ENCODE measurements at places on chromosomes 2 and 18. TPM values are rescaled to one million over a fixed set of nuclear protein-coding genes. Genes with fewer than 3 reads are reported as not detected.

The SERPINB3 gene
- not detected for total RNA-seq

The C2orf15 gene
- 0.24 TPM for total RNA-seq

The DCDC2C gene
- not detected for total RNA-seq

The SERPINB10 gene
- total RNA-seq: 0.60 TPM

The C2orf81 gene
- 1.3 TPM for total RNA-seq

The PKDCC gene
- total RNA-seq: 1.8 TPM

The SERPINB4 gene
- total RNA-seq: not detected

The COBLL1 gene
- total RNA-seq: 0.39 TPM

The IL1F10 gene
- not detected for total RNA-seq

- DNase-seq: no peak
Observed at GRCh38 chr2:89850881-89851582, 1159.6 kb downstream of the RPIA start.

- DNase-seq: peak; percentile 42
Observed at GRCh38 chr2:30149513-30149912, 2.7 kb downstream of the YPEL5 start.

DNA sequence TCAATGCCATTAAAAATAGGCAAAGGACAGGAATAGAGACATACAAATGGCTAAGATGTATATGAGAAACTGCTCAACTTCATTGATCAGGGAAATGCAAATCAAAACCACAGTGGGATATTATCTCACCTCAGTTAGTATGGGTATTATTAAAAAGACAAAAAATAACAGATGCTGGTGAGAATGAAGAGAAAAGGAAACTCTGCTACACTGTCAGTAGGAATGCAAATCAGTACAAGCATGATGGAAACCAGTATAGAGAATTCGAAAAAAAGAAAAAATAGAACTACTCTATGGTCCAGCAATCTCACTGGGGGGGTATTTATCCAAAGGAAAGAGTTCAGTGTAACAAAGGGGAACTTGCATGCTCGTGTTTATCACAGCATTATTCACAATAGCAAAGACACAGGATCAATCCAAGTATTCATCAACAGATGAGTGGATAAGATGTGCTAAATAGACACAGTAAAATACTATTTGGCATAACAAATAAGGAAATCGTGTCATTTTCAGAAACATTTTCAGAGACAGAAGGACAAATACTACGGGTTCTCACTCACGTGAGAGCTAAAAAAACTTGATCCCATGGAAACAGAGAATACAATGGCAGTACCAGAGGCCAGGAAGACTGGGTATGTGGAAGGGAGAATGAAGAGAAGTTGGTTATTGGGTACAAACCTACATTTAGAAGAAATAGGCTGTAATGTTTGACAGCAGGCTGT lies 60.6 kb downstream of the CCDC74A start:
- DNase-seq: no peak

- DNase-seq: no peak
Observed at GRCh38 chr2:191901031-191901430, 54.1 kb upstream of the CAVIN2 start.

DNA sequence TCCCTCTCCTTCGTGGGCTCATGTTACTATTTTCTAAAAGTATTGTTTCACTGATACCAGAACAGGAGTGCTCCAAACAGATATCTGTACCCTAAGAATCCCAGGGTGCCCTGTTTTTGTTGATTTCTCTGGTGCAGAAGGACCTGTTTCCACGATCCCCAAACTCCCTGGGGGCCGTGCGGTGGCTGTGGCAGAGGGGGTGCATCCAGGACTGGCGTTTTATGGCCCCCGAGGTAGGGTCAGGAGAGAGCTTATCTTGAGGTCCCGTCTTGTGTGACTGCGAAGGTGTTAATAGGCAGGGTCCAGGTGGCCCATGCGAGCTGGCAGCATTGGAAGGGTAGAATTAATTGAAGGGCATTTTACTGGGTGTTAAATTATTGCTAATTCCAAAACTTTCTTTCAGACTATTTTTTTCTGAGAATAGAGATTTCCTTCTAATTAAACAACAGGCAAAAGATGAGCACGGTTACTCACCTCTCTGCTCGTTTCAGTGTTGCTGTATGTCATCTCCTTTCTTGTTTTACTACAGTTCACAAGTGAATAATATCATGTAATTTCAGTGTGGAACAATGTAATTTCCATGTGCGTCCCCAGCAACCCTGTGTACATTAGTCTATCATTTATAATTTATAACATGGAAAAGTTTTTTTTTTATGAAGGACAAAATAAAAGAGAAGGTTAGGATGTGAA lies 8.2 kb downstream of the TWIST2 start:
- DNase-seq: no peak

GRCh38 chr2:156320486-156321098 lies 11.9 kb downstream of the NR4A2 start:
- DNase-seq: no peak

- no peak for DNase-seq
Observed at GRCh38 chr2:94762600-94762999, 108.6 kb upstream of the TEKT4 start.

- no peak for DNase-seq
Observed at GRCh38 chr2:102484310-102485061, 11.5 kb downstream of the SLC9A4 start.

DNA sequence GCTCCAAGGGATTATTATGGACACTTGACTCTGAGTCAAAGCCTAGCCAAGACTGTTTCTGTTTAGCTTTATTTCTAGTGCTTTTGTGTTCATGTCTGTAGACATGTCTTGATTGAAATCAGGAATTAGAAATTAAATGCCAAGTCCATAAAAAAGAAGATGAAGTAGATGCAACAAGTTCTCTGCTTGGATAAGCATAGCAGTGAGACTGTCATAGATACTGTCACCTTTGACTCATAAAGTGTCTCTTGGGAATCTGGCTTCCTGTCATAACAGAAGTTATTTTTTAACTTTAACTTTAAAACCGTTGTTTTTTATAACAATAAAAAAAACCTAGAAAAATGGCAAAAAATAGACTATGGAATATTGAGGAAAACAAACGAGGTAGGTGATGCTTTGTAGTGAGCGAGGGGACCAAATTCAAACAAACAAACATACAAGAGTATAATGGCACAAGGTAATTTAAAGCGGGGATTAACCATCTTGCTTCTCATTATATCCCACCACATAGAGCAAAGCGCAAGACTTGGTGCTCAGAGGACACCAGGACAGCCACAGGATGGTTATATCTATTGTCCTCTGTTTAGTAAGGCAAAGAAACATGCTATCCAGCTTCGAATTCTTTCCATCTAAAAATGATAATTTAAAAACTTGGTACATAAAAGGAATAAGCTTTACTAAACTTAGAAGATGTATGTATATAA lies 64.6 kb downstream of the CD226 start:
- no peak for DNase-seq

- no peak for DNase-seq
Observed at GRCh38 chr2:236366397-236366796, 102.2 kb upstream of the ASB18 start.

- peak; percentile 48 for DNase-seq
Observed at GRCh38 chr2:191302459-191303139, 57.4 kb downstream of the MYO1B start.

- no peak for DNase-seq
Observed at GRCh38 chr2:34307636-34308035, 708.5 kb upstream of the FAM98A start.

DNA sequence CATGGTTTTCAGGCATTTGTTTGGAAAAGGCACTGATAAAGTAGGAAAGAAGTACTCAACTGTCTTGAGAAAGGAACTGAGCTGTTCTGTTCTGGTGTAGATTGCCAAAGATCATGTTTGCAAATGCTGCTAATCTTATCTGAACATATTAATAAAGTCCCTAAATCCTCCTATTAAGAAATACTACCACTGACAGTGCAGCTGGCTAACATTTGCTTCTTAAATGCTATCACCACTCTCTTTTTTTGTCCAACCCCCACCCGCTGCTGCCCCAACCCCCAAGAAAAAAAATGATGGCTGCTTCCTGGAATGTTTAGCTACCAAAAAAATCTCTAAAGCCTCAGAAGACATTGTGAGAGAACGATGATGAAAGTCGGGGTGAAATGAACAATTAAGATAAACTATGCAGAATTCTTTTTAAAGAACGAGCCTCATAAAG lies 130.7 kb downstream of the CCBE1 start:
- DNase-seq: no peak

- peak; percentile 51 for DNase-seq
Observed at GRCh38 chr2:172244419-172245130, 141.9 kb upstream of the DLX2 start.

GRCh38 chr2:220574038-220574437 lies 946.6 kb downstream of the SLC4A3 start:
- DNase-seq: no peak

DNA sequence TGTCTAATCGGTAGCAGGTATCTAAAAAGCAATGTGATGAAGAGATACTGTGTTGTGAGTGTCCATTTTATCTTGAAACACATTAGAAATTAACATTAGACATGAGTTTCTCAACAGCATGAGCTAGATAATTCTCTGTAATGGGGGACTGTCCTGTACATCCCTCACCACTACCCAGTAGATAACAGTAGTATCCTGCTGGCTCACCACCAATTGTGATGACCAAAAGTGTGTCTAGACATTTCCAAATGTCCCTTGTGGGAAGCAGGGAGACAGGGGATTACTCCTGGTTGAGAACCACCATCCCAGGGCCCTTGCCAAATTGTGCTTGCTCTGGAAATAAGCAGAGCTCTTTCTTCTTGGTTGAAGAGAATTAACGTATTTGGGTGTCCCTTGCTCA lies 239.3 kb downstream of the IRS1 start:
- no peak for DNase-seq

Data from RPMI7951 (cell line).